Stimulated activated naive CD4-positive, alpha-beta T cell treated with Interleukin-2 at 50 U/mL for 16 hours (primary cell): ENCODE measurements at places on chromosomes 5 and 9.
A peak's percentile ranks its signal among the peaks of the same experiment; 100 is the strongest.

DNA sequence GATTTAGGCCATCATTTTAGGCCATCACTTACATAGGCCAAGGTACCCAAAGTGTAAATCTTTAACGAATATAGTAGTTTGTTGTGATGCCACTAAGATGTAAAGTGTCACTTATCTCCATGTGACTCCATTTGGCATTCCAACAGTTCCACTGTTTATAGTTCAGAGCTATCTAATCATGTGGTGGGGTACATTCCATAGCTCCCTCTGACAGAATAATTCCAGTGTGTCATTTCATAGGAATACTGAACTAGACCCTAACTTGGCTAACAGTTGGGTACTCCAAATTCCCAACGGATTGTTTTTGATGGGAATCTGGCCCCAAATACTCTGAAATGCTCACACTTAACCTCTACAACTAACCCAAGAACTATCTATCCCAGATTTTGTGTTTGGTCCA lies 76.7 kb upstream of the FST start:
- DNase-seq, result no peak

DNA sequence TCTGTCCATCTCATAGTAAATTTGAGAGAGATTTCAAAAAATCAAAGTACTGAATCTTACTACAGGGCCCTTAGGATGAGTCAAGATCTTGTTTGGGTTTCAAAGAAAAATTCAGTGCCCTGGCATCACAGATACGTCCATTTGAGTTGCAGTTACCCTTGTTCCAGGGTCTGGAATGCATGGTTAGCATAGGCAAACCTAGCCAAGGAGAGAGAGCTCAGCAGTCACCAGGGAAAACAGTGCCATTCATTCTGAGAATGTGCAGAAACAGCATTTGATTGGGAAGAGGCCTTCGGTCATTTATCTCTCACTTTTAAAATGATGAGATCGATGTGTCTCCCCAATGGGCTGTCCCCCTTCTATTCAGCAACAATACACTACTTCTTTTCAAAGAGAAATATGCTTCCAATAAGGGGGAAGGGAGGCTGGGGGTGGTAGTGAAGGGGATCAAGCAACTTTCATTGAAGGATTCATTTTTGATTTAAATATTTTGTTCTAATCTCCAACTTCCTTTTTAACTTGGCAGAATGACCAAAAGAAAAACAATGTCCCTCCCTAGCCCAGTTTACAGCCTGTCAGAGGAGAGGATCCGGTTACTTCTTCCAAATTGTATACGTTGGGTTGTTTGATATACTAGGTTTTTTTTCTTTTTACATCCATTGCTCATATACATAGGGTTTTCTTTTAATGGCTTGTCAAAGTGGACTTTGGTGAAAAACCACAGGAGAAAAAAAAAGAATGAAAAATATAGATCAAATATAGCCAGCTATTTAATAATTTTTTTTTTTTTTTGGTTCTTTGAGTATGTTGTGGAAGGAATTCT lies 491.1 kb downstream of the CCDC171 start:
- no peak for DNase-seq

GRCh38 chr9:87402537-87402936 lies 95.1 kb upstream of the DAPK1 start:
- no peak for DNase-seq

DNA sequence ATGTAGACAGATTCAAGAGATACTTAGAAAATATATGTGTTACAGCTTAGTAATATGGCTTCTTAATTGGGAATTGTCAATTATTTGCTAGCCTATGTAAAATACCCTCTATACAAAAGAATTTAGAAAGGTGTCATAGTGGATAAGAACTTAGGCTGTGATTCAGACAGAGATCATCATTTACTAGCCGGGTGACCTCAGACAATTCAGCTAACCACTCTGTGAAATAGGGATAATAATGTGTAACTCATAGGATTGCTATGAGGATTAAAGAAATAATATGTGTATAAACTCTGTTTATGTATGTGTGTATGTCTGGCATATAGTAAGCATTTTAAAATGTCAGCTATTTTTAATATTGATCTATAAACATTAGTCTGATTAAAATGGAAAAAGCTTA lies 5.9 kb upstream of the LARS1 start:
- no peak for DNase-seq

GRCh38 chr9:3467593-3468219 lies 58.1 kb downstream of the RFX3 start:
- peak; percentile 52 for DNase-seq

- no peak for DNase-seq
Measured at GRCh38 chr9:91312717-91313325, 48.9 kb downstream of the AUH start.

GRCh38 chr5:43190755-43191603 lies 1.0 kb upstream of the NIM1K start:
- DNase-seq, result no peak

- no peak for DNase-seq
Measured at GRCh38 chr9:82940376-82940775, 122.6 kb downstream of the RASEF start.

DNA sequence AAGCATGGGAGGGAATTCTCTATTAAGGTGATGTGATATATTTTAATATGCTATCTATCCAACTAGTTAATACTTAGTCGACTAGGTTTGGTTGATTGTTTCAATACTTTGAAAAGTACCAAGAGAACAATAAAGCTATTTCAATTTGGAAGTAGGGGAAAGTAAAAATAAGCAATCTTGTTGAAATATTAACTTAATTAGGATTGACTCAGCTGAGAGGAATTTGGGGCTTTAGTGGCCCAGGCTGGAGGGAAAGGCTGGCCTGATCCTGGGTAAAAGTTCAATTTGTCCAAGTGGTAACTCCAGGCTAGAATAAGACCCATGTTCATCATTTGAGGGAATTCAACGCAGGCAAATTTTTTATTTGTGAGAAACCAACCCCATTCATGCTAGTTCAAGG lies 48.6 kb downstream of the NMUR2 start:
- DNase-seq, result no peak

DNA sequence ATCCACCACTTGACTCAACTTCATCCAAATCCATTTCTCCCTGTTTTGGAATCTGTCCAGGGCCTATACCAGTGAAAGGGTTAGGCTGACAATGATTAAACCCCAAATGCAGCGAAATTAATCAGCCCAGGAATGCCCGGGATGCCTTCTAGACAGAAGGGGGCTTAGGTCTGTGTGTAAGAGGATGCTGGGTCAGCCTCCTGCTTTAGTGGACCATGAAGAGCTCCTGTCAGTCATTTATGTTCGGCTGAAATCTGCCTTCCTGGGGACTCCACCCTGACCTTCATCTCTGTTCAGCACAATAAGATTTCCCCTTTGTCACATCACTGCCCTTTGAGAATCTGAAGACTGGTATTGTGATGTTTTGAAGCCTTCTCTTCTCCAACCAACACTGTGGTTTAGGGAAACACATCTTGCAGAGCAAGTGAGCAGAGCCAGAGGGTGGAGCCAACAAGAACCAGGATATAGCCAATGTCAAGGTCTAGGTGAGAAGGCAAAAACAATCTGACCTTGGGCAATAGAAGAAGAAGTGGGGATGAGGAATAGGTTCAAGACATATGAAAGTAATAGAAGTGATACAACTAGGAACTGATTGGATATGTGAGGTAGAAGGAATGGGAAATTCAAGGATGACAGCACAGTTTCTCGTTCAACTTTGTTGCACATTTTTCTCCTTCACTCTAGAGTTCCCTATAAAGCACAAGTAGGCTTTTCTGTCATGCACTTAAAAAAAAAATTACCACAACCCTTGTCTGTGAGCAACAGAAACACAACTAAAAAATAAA lies 234.4 kb downstream of the ARHGAP26 start:
- no peak for DNase-seq

GRCh38 chr5:66224274-66224673 lies 80.2 kb downstream of the SREK1 start:
- DNase-seq, result no peak

DNA sequence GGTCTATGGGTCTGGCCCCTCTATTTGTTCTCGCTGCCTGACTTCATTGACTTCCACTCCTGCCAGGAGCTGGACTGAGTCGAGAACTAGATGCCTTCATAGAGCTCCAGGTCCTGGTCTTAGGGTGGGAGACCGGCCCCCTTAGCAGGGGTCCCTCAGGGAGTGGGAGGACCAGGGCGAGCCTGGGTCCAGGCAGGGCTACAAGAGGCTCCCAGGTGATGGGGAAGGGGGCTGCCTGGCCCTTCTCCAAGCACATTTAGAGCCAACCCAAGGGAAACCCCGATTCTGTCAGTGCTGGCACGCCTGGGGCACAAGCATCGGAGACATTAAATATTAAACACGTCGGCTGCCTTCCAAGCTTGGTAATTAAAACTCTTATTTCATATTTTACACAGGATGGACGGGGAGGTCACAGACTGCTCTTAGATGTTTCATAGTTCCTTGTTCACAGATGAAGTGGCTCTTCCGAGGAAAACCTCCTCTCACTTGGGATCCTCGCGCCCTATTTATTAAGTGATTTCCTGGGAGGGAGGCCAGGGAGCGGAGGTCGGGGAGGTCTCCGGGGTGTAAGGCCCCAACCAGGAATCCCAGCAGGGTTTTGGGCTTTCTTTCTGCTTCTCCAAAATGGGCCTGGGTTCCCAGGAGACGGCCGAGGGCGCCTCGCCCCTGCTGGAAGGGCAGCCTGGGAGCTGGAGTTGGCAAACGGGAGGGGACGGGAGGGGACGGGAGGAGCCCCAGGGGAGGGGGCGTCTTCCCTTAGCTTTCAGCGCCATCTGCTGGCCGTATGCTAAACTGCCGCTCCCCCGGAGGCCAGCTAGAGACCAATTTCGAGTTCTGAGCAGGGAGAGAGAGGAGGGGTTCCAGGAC lies 23.4 kb upstream of the ZBTB43 start:
- DNase-seq, result peak; percentile 69

GRCh38 chr5:91243852-91244251 lies 139.3 kb downstream of the ARRDC3 start:
- DNase-seq, result no peak

DNA sequence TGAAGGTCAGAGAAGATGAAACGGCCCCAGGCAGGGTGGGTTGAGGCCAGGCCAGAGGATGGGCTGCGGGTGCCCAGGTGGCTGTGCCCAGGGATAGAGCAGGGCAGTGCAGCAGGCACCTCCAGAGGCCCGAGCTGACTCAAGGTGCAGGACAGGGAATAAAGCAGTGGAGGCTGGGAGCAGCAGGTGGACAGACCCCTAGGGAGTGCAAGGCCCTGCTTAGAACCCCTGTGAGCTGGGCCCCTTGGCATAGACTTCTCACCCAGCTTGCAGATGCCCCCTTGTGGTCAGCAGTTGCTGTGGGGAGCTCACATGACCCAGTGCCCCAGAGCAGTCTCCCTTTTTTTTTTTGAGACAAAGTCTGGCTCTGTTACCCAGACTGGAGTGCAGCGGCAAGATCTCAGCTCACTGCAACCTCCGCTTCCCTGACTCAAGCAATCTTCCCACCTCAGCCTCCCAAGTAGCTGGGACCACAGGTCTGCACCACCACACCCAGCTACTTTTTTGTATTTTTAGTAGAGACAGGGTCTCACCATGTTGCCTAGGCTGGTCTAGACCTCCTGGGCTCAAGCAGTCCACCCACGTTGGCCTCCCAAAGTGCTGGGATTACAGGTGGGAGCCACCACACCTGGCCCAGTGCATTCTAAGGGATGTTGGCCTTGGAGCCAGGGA lies 118.8 kb downstream of the WNK2 start:
- DNase-seq, result peak; percentile 49

DNA sequence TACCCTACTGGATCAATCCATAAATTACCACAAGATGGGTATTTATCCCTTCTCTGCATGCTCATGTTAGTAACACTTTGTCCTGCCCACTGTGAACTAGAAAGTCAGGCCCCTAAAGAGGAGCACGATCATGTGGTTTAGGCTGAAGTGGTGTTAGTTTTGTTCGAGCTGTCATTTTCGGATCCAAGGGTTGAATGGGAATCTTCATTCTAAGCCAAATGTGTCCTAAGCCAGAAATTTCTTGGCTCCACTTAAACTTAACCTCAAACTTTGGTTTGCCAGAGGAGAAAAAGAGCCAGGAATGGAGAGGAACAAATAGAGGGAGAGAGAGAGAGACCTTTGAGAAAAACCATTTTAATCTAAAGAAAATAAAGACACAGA lies 837.7 kb upstream of the ZNF608 start:
- no peak for DNase-seq

DNA sequence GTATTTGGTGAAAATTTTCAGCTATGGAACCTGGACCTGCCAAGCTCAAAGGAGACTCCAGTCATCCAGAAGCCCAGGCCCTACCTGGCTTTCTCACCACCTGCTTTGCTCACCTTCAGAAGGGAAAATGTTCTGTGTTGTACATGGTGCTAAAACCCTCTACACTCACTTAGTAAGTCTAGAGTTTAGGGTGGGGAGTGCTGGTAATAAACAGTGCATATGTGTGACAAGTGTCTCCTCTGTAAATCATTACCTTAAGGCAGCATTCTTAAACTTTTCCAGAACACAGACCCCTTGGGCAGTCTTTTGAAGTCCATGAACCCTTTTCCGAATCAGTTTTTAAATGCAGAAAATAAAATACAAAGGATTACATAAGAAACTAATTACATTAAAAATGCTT lies 248.8 kb upstream of the PIK3R1 start:
- no peak for DNase-seq

- no peak for DNase-seq
Measured at GRCh38 chr5:159975462-159976019, 33.4 kb upstream of the TTC1 start.

- no peak for DNase-seq
Measured at GRCh38 chr9:108073823-108074222, 584.3 kb upstream of the KLF4 start.

DNA sequence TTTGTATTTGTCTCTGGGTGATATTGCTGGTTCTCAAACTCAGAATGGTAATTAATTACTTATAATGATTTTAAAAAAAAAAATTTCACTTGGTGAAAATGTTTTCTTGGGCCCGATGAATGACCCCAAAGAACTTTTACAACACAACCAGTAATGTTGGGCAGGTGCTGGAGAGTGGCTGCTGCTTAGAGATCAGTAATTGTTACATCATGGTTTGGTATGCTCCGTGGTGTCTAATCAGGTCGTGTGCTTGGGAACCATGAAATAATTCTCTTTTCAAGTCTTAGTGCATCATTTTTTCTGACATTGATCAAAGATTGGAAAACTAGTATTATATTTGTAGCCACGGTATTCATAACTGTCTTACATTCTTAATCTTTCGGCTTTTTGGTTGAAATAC lies 29.3 kb downstream of the PCBD2 start:
- DNase-seq, result no peak

GRCh38 chr9:126880226-126880946 lies 19.9 kb downstream of the ZBTB34 start:
- no peak for DNase-seq

- no peak for DNase-seq
Measured at GRCh38 chr9:115930472-115930871, 223.1 kb upstream of the PAPPA start.
